ENCODE measurements at places on chromosomes 11 and 22.

DNA sequence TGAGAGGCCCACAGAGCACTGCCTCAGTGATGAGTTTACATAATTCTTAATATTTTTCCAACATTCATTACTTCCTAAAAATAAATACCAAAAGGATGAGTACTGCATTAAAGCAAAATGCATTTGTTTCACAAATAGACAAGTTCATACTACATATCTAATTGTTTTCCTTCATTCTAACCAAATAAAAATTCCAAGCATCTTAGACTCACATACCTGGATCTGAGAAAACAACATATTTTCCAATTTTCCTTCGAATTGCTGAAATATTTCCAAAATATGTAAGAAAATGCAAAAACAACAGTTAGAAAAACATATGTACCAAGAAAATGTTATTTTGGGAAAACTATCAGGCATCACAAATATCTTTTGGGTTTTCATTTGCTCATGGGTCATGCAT lies 127.9 kb upstream of the CEP126 start:
- no peak for DNase-seq

DNA sequence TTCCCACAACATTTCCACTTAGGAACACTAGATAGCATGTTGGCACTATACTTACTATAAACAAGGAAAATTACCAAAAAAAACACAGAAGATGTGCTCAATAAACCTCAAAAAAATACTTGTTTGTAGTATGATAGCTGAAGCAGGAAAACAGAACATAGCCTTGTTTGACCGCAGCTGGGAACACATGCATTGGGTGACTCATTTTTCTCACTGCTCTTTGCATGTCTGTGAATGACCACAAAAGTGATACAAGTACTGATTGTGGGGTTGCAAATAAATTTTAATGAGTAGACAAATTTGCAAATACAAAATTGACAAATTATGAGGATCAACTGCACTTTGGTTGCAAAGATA lies 22.8 kb upstream of the GUCY1A2 start:
- DNase-seq = no peak

DNA sequence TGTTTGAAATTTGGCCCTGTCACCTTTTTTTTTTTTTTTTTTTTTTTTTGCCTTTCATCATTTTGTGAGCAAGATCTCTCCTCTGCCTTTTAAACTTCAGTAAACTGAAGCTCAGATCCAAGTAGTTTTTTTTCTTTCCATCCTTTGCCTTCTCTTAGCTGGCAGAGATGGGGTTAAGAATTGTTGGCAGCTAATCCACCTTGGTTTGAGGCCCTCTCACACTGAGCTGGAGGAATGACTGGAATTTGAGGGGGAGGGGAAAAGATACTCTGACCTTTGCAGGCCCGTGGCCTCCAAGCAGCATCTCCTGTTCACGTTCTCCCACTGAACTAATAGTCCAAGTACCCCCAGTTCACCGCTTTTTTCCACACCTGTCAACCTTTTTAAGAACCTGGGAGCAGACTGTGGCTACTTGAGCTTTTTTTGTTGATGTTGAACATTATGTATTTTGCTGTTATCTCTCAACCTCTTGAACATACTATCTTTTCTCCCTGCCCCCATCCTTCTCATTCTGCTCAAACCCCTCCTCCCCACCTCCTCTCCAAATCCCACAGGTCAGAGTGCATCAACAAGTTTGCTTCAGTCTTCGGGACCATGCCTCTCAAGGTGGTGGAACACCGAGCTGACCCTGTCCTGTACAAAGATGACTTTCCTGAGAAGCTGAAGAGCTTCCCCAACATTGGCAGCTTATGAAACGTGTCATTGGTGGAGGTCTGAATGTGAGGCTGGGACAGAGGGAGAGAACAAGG lies 66.2 kb downstream of the ALX4 start:
- no peak for DNase-seq

DNA sequence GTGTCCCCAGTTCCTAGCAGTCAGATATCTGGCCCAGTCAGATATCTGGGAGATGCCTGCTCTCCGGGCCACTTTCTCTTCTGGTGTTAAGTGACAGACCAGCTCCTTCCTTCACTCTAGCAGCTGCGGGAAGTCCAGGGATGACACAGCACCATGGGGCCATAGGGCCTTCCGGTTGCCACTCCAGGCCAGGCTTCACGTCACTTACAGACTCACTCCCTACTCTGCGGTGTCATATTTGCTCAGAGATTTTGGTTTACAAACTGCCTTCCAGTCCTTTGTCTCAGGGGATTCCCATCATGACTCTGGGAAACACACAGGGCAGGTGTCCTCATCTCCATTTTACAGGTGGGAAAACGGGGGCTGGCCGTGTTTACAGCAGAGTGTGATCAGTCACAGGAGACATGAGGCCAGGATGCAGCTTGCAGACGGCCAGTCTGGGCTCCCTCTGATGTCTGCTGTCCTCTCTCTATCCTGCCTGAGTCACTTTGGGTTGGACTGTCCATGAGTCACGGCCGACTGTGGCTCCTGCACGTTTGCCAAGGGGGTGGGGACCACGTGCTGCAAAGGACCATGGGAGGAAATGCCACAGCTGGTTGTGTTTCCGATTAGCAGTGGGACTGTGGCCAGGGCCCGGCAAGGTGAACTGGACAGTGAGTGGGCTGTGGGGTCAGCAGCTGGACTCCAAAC lies 8.2 kb upstream of the TBC1D22A start:
- DNase-seq = no peak

GRCh38 chr11:24574461-24574860 lies 77.6 kb downstream of the LUZP2 start:
- no peak for DNase-seq

- no peak for DNase-seq
These were observed 11.9 kb upstream of the PRRG4 start for GRCh38 chr11:32817852-32818183.

DNA sequence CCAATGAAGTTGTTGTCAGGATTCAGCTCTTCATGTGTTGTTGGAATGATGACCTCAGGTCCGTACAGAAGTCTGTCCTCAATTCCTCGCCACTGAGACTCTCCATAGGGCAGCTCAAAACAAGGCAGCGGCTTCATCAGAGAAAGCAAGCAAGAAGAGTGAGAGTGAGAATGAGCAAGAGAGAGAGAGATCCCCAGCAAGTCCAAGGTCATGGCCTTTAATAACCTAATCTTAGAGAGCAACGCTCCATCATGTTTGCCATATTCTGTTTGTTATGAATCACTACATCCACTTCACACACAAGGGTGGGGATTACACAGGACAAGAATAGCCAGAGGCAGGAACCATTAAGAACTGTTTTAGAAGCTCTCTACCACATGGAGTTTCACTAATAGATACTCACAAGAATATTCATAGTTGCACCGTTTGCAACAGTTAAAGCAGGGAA lies 23.3 kb upstream of the MMP7 start:
- DNase-seq = no peak

GRCh38 chr11:27423125-27423524 lies 49.5 kb downstream of the LGR4 start:
- DNase-seq = no peak

DNA sequence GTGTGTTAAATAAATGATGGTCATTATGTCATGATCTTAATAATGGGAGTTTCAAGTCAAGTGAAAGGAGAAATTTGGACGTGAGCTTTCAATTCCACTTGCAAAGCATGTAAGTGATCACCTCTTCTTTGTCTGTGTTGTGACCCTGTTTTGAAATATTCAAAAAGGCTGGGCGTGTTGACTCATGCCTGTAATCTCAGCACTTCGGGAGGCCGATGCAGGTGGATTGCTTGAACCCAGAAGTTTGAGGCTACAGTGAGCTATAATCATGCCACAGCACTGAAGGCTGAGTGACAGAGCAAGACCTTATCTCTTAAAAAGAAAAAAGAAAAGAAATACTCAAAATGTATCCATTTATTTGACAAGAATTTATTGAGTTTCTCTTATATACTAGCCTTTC lies 32.9 kb upstream of the EED start:
- DNase-seq = no peak

DNA sequence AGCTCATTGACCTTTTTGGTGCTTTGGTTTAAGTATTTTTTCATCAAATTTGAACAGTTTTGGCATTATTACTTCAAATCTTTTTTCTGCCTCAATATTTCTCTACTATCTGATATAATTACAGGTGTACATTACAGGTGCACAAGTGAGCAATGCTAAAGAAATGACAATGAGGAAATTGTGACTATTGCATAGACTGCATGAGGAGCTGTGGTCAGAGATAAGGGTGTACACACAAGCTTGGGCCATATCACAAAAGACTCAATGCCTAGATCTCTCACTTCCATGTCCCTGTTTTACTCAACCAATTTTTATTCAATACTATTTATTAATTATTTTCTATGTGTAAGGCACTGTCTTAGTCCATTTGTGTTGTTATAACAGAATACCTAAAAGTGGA lies 251.0 kb upstream of the UBASH3B start:
- DNase-seq = no peak

DNA sequence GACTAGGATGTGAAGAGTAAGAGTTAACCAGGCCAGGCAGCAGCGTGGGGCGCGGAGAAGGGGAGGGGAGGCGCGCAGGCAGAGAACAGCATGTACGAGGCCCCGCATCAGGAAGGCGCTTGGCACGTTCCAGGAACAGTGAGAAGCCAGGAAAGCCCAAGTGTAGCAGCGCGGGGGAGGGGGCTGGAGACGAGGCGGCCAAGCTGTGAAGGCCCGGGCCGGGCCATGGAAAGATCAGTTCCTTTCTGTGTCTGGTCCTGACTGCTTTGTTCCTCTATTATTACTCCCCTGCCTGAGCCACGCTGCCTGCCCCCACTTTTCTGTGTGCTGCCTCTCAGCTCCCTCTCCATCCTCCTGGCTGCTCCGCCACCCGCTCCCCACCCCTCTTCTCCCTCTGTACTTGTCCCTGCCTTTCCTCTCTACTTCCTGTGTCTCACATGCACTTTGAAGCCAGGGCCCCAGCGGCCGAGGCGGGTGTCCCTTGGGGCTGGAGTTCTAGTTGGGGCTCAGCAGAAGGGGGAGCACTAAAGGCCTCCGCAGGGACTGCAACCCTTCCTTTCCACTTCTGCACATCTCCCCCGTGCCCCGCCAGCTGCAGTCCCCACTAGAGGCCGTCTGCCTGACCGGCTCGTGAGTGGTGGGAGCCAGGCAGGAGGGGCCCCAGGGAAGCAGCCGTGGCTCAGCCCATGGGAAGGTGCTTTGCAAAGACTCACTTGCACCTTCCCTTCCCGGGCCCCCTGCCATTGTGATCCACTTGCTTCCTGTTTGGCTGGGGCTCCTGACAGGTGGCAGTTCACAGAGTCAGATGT lies 63.7 kb downstream of the PRDM11 start:
- DNase-seq = no peak

- DNase-seq = no peak
These were observed 392.9 kb downstream of the NTM start for GRCh38 chr11:131763193-131763890.

DNA sequence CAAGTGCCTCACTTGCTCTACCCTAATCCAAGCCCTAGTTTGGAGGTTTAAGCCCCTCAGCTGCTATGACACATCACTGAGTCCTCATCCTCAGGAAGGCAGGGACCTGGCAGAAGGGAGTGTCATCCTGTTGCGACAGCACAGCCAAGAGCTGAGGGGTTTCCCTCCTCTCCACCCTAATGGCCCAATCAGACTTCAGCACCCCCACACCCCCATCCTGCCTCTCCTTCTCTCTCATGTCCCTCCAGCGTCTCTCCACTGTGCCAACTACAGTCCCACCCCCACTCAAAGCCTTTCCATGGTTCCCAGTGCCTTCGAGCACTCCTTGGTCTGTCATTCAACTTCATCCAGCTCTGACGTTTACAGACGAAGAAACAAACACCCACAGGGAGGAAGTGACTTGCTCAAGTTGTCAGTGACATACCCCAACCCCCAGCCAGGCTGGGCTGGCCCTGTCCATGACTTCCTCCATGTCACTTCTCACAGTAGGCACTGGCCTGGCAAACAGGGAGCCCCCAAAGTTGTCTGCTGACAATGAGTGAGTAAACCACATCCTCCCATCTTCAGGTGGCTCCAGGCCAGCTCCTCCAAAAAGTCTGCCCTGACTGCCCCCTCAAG lies 15.6 kb downstream of the ARAP1 start:
- no peak for DNase-seq

DNA sequence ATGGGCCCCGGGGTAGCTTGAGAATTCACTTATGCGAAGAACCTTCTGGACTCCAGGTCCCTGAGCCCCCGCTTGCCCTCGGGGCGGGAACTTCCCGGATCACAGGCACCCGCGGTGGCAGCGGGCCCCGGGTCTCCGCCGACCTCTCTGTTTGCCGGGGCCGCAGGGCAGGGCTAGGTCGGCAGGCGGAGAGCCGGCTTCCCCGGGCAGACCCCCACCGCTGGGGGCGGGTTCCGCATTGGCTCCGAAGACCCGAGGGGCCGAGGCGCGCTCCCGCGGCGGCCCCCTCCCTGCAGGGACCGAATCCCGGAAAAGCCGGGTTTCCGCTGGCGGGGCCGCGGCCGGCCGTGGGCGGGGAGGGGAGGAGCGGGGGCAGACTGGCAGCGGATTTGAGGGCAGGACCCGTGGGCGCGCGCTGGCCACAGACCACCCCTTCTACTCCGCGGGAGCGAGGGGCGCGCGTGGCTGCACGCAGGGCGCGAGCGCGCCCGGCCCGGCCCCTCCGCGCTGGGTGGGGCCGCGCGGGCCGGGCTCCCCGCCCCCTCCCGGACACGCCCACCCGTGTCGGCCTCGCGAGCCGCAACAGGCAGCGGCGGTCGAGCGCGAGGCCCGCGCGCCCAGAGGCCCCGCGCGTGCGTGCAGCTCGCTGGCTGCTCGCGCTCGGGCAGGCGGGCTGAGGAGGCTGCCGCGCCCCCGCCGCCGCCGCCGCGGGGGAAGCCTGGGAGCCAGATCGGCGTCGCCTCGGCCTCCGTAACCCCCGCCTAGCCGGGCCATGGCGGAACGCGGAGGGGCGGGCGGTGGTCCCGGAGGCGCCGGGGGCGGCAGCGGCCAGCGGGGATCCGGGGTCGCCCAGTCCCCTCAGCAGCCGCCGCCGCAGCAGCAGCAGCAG lies at the start of gene PACS1:
Gene PACS1, plus strand, starts transcription at position 558 of the 889 bp plus-strand sequence. Its CDS starts 215 bp downstream, at position 773.
- no peak for DNase-seq

- no peak for DNase-seq
These were observed at the start of gene OSBPL5 for GRCh38 chr11:3165152-3165705. Gene OSBPL5 (minus strand): TSS chr11:3165310. CDS start chr11:3129148, 36,162 bp downstream.

DNA sequence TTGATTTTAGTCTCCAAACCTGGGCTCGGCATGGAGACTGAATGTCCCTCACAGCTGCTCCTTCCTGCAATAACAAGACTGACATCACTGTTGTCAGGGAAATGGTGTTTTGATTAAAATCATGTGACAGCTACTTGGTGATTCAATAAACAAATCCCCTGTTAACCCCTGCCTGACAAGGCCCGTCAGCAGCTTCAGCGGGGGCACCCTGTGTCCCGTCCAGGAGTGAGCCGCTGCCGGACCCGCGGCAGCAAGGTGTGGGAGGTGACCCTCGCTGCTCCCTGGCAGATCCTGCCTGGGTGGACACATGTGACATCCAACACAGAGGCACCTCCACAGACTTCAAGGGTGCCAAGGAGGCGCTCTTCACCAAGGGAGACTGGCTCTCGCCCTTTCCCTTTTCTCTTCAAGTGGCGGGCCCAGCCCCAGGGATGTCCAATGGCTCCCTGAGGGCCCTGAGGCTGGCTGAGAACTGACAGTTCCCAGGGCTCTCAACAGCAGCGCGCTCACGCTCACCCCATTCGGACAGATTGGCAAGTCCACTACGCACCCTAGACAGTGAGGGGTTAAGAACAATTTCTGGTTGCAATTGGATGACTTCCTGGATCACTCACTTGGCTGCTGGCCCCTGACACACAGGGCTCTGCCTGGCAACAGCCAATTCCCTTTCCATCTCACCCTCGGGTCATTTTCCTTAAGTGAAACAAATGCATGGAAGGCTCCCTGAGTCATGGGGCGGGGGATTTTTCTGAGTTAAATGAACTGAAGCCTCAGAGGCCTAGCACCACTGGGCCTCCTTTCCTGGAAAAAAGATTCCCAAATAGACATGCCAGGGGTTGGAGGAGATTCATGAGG lies 30.7 kb downstream of the PPP2R1B start:
- DNase-seq = no peak
